ENCODE measurements at places on chromosomes 5 and 9. TPM values are rescaled to one million over a fixed set of nuclear protein-coding genes. Genes with fewer than 3 reads are reported as not detected.
A peak's percentile ranks its signal among the peaks of the same experiment; 100 is the strongest.

Gene EIF4E1B
- total RNA-seq, result not detected

Gene PNPLA7
- total RNA-seq, result 11.6 TPM

- no peak for DNase-seq
Measured at GRCh38 chr5:180437336-180437735, 56.8 kb upstream of the CNOT6 start.

GRCh38 chr9:136002881-136003280 lies 41.7 kb upstream of the UBAC1 start:
- no peak for DNase-seq

DNA sequence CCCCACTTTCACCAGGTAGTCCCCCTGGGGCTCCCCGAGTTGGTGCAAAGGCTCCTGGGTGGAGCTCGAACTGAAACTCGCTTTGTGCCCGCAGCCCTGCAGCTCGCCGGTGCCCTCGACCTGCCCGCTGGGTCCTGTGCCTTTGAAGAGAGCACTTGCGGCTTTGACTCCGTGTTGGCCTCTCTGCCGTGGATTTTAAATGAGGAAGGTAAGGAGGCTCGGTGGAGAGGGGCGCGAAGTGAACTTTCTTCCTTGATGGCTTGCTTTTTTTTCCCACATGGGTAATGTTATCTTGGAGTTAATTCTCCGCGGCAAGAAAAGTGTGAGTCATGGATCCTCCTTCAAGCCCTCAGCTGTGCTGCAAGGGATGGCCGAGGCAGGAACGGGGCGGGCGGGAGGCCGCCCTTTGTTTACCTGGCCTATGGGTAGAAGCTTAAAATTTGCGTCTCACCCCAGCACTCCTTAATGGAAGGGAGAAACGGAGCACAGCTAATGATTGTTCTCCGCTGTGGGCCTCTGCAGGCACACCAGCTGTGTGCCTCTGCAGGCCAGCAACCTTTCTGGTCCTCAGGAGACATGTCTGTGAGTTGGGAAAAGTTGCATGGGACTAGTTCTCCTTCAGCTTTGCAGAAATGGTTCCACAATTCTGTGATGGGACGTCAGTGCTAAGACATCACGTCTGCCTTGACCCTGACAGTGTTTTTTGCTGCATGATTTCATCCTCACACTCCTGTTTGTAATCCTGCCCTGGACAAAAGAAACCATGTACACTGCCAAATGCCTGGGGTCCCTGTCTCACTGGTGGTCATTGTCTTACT lies 1.1 kb downstream of the MAMDC2 start:
- DNase-seq, result no peak

- no peak for DNase-seq
Measured at GRCh38 chr5:593511-593910, 18.6 kb upstream of the CEP72 start.

GRCh38 chr5:10856683-10857337 lies 95.8 kb upstream of the DAP start:
- peak; percentile 34 for DNase-seq

GRCh38 chr9:130938652-130939404 lies at the start of gene FIBCD1:
TSS of gene FIBCD1 (minus strand) at chr9:130939247. CDS start at chr9:130938607, 640 bp downstream.
- no peak for DNase-seq

DNA sequence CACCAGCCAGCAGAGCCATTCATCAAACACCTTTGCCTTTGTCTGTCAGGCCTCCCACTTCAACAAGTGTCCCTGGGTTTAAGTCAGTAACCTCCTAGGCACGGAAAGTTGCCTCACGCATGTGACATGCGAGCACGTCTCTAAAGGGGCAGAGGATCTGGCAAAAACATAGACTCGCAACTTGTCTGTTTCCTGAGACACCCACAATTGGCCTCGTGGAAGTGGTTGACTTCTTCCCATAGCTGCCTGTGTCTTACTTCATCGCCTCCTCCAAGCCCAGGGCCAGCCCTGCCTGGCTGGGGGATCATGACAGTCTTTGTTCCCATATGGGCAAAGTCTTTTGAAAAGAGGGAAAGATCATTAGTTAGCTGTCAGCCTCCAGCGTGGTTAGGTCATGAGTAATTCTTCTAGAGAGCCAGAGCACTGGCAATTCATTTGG lies 35.5 kb upstream of the GLRX start:
- no peak for DNase-seq

GRCh38 chr9:132985071-132985350 lies 6.5 kb downstream of the GFI1B start:
- no peak for DNase-seq

DNA sequence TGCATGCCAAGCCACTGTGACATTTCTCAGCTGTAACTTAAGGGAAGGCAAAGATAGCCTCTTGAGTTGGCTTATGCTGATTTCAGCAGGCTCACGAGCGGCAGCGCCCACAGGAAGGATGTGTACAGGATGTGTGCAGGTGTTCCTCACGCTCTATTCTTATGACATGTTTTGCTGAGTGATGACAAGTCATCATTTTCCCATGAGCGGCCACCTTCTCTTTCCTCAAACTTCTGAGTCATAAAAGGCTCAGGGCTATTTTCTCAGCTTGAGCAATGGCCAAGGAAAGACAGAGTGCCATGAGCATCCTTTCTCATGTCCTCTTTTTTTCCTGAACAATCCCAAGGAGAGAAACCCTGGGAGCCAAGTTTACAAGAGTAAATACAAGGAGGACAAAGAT lies 365.9 kb downstream of the PLK2 start:
- DNase-seq, result peak; percentile 67

Gene FOXI1
- not detected for total RNA-seq

GRCh38 chr5:38697013-38697412 lies 140.6 kb upstream of the LIFR start:
- no peak for DNase-seq

DNA sequence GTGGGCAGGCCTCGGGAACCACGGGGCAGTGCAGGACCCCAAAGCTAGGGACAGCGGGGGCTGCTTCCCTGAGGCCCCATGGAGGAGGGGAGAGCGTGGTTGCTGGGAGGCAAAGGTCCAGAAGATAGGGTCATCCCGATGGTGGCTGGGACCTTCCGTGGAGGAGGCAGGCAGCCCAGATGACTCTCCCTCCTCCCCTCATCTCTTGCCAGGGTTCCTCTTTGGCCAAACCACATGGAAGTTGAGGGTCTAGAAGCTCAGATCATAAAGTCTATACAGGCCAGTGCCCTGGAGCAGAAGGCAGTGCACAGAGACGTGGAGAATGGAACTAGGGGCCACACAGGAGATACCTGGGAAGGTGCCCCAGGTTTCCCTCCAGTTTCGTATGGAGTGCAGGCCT lies 22.6 kb downstream of the DAB2IP start:
- no peak for DNase-seq

DNA sequence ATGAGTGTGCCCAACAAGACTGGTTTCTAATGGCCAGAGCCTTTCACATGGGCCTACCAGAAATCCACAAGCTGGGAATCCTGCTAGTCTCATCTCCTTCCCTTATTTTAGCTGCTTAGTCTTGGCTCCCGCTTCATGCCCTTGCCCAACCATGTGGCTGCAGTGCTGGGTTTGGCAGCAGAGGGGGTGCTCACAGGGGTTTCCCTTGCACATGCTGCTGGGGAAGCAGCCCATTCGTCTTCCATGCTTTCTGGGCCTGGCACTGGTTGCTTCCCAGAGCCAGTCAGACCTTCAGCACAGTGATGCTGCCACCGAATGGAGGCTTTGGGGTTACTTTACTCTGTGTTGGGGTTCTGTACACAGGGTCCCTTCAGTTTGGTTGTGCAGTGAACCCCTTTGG lies 26.3 kb downstream of the SLC46A2 start:
- no peak for DNase-seq

Gene KCTD16
- total RNA-seq, result under 0.01 TPM

GRCh38 chr5:56648460-56649034 lies 166.8 kb upstream of the MAP3K1 start:
- DNase-seq, result no peak

Gene AQP7
- not detected for total RNA-seq

GRCh38 chr9:32378496-32378895 lies 5.9 kb upstream of the ACO1 start:
- peak; percentile 60 for DNase-seq

DNA sequence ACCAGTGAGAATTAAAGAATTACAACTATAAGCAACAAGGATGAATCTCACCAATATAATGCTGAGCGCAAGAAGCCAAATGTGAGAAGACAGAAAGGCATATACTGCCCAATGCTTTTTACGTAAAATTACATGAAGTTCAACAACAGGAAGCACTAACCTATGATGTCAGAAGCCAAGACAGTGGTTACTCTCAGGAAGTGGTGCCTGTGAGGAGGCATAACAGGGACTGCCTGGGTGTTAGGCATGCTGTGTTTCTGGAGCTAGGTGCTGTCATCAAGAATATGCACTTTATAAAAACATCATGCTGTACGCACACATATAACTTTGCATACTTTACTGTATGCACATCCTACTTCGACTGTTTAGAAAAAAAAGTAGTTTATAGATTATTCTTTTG lies 30.1 kb downstream of the FRMD3 start:
- DNase-seq, result no peak

Gene C9
- total RNA-seq, result not detected
